ENCODE measurements at places on chromosomes 12 and 14.
A peak's percentile ranks its signal among the peaks of the same experiment; 100 is the strongest.

- DNase-seq = no peak
Observed at GRCh38 chr12:93978553-93978952, 169.8 kb upstream of the PLXNC1 start.

DNA sequence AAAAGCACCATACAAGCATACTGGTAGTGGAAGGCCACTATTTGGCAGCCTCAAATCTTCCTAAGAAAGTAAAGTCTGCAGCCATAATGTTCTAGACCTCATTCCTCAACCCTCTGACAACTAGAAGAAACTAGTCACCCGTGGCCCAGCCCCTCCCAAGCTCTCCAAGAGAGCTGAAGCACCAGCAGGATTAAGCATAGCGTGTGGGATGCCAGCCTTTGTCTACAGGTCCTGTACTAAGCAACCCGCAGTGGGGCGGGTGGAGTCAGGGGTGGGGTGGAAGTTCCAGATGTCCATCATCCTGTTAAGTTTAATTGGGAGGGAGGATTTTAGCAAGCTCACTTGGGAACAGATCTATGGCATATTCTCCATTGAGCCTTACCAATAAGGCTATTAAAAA, 14.2 kb downstream of the SLC11A2 start:
- DNase-seq = peak; percentile 81

GRCh38 chr12:19704966-19705365, 265.7 kb downstream of the AEBP2 start:
- no peak for DNase-seq

GRCh38 chr12:125355614-125356013, 290.4 kb downstream of the AACS start:
- DNase-seq = no peak

DNA sequence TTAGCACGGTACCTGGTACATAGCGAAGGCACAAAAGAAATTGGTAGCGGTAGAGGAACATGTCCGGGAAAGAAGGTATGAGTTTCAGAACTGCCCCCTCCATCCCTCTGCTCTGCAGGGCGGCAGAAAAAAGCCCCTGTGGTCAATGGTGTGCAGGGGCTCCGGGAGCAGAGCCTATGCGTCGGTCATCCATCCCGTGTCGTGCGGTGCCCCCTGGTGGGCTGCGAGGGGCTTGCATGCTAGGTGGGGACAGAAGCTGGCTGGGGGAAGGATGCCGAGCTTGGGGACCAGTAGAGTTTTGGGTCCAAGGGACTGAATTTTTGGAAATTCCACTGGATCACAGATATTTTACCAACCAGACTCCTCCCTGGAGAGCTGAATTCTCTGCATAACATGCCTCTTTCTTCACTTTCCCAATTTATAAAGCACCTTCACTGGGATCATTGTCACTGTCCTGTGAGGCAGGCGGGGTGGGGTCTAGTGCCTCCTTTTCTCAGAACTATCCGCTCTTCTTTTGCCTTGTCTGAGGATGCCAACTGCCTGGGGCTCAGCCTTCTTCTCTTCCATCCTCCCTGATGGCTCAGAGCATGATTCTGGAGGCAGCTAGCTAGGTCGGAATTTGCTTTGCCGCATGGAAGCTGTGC, 148.7 kb downstream of the SMOC1 start:
- DNase-seq = peak; percentile 92

DNA sequence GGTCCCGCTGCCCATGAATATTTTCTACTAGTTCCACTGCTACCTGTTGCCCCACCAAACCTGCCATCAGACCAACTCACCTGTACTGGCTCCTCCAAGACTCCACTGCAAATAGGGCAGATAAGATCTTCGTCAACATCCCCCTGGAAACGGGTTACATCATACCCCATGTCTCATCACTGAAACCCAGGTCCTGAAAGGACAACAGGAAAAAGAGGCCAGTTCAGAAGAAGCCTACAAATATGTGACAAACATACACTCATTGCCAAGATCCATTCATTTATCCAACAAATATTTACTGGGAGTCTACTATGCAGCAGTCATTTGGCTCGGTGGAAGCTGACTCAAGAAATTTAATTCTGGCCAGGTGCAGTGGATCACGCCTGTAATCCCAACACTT, 7.8 kb downstream of the RNF41 start:
- DNase-seq = no peak
